ENCODE measurements at places on chromosomes 11 and 22.
A peak's percentile ranks its signal among the peaks of the same experiment; 100 is the strongest.

GRCh38 chr11:11661326-11662040 lies 39.7 kb upstream of the GALNT18 start:
- no peak for DNase-seq

GRCh38 chr11:17432002-17432401 lies 43.5 kb upstream of the KCNJ11 start:
- no peak for DNase-seq

- no peak for DNase-seq
Observed at GRCh38 chr11:45635907-45636306, 29.5 kb downstream of the CHST1 start.

DNA sequence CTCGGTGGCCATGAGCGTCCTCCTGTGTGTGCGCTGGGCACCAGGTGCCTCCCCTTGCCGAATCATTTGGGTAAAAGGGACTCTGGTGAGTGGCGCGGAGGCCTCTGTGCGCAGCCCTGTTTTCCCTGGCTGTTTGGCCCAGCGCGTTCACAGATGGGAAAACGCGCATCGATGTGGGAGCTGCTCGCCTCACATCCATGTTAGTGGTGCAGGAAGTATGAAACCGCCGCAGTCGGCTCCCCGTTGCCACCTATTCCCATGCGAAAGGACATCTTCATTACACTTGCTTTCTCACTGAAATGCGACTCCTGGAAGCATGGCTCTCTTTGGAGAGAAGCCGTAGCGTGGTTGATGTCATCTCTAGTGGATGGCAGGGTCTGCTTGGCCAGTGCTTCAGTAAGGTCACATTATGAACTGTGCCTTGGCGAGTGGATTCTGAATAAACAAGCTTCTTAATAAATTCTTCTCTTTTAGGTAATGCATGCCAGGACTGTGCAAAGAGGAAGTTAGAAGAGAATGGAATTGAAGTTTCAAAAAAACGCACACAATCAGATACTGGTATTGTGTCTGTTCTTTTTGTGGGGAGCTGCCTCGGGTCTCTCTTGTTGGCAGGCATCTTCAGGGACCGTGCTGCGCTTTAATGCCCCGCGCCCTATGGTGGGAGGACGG lies 26.3 kb downstream of the FAM118A start:
- DNase-seq = no peak

DNA sequence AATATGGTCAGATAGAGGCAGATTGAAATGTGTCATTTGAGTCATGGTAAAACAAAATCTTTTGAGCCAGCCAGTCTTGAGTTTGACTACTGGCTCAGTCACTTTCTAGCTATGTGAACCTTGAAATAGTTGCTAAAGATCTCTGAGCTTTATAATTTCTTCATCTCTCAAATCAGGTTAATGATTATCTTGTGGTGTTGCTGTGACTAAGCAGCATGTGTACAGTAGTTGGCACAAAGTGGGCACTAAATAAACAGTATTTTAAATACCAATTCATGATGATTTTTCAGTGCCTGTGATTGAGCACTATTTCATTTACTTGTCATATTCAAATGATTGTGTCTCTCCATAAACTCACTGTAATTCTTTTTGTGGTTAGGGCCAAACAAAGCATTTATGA lies 70.8 kb downstream of the RAB38 start:
- DNase-seq = no peak

DNA sequence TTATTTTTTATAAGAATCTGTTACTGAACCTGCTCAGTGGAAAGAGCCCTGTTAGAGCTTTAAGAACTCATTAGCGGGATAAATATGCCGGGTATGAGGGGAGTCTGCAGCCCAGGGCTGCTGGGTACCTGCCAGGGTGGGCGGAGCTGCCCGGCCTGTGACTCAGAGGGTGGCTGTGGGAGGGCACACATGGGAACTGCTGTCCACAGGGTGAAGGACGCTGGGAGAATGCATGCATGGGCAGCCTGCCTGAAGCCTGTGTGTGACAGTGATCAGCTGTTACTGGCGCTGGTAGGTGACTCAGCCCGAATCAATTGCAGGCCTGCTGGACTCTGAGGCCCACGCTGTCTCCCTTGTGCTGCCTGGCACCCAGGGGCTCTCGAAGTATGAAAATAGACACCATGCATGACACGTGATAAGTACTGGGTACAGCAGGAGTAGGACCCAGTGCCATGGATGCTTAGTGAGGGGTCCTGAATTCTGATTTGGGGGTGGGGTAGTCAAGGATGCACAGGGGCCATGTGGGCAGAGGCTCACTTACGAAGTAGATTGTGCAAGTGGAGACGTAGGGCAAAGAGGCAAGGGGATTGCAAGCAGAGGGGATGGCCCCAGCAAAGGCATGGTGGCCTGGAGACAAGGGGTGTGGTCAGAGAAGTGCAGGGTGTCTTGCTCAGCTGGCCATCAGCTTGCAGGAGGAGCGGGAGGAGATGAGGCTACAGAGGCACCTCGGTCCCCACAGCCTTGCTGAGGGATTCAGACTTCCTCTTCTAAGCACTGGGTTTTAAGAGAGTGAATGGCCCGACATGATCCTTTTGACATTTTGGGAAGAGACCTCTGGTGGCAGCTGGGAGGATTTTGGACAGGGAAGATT lies 36.5 kb downstream of the GRIK4 start:
- no peak for DNase-seq

- no peak for DNase-seq
Observed at GRCh38 chr11:75237050-75237449, 3.5 kb upstream of the TPBGL start.

GRCh38 chr11:33660962-33661361 lies 39.7 kb downstream of the C11orf91 start:
- DNase-seq = no peak

GRCh38 chr11:20066783-20067156 lies 93.5 kb downstream of the DBX1 start:
- no peak for DNase-seq

GRCh38 chr11:3089236-3090061 lies 32.2 kb upstream of the CARS1 start:
- no peak for DNase-seq

DNA sequence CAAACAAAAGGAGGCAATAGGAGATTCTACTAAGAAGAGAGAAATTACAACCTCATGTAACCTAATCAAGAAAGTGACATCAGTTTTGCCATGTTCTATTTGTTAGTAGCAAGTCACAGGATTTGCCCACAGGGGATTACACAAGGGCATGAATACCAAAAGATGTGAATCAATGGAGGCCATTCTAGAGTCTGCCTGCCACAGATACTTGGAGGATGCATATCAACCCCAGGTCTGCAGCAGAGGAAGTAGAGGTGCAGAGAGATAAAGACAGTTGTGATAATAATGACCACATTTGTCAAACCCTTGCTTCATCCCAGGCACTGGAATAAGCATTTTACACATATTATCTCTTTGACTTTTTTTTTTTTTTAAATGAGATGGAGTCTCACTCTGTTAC lies 2.4 kb upstream of the ASCC2 start:
- no peak for DNase-seq

DNA sequence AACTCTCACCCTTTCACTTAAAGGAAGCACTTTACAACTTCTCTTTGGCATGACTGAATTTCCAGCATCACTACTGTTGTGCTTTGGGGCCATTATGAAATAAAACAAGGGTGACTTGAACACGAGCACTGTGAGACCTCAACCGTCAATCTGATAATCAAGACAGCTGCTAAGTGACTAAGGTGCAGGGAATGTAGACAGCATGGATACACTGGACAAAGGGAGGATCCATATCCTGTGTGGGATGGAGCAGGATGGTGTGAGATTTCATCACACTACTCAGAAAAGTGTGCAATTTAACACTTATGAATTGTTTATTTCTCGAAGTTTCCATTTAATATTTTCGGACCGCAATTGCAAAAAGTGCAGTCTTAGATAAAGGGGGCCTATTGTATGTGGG lies 16.1 kb upstream of the EXPH5 start:
- no peak for DNase-seq

DNA sequence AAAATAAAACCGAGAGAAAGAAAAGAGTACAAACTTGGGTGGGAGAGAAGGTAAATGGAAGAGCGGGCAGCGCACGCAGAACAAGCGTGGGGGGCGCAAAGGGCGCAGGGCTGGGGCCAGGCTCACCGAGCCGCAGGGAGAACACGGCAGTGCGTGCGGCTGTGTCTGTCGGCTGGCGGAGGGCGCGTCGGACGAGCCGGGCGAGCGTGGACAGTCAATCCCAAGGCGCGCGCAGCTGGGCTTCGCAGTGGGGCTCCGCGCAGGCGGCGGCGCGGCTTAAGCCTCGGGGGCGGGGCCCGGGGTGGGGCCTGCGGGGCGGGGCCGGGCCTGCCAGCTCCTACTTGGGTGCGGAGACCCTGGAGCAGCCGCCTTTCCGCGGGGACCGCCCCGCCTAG lies at the start of gene UCP2:
UCP2 (minus strand) TSS at position 249 of the 395 bp plus-strand sequence. CDS start 4,465 bp downstream, outside the sequence.
- peak; percentile 93 for DNase-seq

DNA sequence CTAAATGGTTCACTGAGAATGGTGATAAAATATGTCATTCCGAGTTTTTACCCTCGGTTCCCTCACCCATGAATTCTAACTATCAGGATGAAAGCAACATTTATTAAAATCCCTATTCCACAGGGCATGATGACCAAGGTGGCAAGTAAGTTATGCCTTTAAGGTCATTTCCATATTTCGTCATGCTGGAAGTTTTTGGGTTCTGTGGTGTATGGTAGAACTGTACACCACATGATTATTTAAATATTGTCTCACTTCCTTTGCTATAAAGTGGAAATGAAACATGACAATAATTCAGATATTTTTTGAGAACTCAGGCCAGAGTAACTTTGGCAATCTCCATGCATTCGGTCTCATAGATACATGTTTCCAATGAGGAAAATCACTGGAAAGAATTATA lies 68.5 kb upstream of the CARD18 start:
- DNase-seq = no peak

GRCh38 chr22:35563211-35563610 lies 22.6 kb downstream of the RASD2 start:
- DNase-seq = no peak

GRCh38 chr22:17743661-17744411 lies 30.4 kb downstream of the BID start:
- no peak for DNase-seq

DNA sequence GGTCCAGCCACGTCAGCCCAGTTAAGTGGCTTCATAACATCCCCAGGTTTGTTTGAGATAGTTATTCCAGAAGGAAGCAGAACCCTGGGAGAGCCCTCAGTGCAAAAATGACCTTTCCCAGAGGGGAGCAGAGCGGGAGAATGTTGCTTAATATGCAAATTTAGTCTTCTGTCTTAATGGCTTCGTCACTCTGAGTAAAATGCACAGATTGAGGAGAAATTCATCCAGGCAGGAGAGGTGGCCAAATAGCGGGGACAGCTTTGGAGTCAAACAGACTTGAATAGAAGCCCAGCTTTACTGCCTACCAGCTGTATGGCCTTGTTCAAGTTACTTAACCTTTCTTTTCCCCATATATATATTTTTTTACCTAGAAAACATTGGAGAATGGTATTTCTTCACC lies 12.3 kb upstream of the NRGN start:
- DNase-seq = no peak

GRCh38 chr22:30720263-30720837 lies 25.7 kb downstream of the OSBP2 start:
- no peak for DNase-seq

GRCh38 chr11:2091112-2091746 lies 48.0 kb downstream of the IGF2 start:
- DNase-seq = no peak

- no peak for DNase-seq
Observed at GRCh38 chr11:65058012-65058411, 341 bp downstream of the NAALADL1 start.

- no peak for DNase-seq
Observed at GRCh38 chr22:49509016-49509415, 318.7 kb downstream of the BRD1 start.

DNA sequence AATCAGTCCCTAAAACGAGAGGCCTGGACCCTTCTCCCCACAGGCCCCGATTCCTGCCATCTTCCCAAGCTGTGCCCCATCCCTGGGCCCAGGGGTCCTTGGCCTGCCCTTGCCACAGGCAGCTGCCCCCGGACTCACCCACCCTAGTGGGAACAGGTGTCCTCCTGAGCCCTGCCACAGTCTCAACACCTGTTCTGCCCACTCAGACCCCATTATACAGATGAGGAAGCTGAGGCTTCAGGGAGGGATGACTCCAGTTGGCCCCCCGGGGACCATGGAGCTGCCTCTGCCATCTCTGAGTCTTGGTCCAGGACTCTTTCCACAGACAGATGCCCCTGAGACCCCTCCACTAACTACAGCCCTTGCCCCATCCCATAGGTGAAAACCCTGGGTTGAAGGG lies 15.9 kb downstream of the MYBPC3 start:
- no peak for DNase-seq

GRCh38 chr22:35684270-35684700 lies 33.4 kb upstream of the APOL5 start:
- no peak for DNase-seq

DNA sequence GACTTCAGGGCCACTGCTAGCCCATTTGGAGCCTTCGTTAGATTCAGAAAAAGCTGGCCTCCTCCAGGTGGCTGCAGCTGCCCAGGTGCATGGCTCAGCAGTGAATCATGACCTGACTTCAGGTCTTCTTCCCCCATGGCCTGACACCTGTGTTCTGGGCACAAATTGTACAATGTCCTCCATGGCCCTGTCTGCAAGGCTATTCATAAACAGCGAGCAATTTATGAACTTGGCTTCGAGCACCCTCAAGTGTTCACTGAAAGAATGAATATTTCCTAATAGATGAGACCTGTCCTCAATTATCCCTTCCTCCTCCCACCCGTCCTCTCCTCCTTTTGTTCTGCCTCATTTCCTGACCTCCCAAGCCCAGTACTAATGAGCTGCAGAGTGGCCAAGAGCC lies 12.2 kb upstream of the VPS37C start:
- no peak for DNase-seq

DNA sequence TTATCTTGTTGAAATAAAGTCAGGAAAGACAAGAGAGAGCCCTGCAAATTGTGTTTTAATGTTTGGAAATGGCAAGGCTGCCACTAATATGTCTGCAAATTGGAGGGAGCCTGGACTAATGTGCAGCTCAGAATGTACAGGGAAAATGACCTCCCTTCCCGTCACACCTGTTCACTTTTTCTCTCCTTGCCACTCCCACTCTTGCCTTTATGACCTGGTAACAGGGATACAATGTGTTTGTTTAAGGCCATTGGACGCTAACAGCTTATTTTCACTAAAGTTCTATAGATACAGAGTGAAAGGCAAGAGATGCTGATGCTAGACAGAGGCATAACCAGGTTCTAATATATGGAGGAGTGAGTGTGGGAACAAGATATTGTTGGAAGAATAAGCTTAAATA lies 203.9 kb downstream of the RAB38 start:
- DNase-seq = no peak

DNA sequence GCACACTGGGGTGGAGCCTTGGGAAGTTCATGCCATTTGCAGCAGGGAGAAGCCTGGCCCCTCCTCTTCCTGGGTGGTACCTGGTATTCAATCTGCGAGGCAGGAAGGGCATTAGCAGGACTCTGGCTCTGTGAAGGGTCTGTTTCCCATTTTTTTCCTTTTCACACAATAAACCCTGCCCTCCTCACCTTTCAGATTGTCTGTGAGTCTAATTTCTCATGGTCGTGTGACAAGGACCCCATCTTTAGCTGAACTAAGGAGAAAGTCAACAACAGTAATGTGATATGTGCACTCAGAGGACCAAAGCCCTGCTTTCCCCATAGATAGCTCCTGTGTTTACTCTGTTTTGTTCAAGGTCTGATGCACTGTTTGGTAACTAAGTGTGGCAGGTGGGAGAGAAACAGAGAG lies 26.6 kb upstream of the CASP4 start:
- no peak for DNase-seq

- DNase-seq = no peak
Observed at GRCh38 chr11:85346484-85346883, 280.7 kb downstream of the DLG2 start.

- DNase-seq = no peak
Observed at GRCh38 chr11:95699631-95700470, 89.7 kb downstream of the FAM76B start.

GRCh38 chr11:118343981-118344515 lies at the start of gene CD3G:
Gene CD3G (plus strand): TSS chr11:118344344. CDS start chr11:118344424, 80 bp downstream.
- DNase-seq = no peak

Data from Kasumi-1 (cell line).